NCI-H524 treated with DMSO at 0.1 percent for 48 hours (cell line): ENCODE measurements at places on chromosomes 12 and 14.

DNA sequence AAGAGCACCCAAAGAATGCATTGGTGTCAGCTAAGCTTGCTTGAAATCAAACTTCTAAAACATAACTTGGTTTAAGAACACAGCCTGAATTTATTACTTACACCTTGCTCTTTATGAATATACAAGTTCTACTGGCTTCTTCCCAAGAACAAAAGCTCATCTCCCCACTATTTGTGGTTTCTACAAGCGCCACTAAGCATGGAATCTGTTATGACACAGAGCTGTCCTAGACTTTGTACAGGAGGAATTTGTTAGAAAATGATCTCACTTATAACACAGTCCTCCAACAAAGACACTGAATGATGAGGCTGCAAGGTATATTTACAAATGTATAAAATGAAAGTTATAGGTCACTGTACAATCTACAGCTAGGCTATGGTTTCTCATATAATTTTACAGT lies 452.1 kb downstream of the BCAT1 start:
- DNase-seq = no peak

DNA sequence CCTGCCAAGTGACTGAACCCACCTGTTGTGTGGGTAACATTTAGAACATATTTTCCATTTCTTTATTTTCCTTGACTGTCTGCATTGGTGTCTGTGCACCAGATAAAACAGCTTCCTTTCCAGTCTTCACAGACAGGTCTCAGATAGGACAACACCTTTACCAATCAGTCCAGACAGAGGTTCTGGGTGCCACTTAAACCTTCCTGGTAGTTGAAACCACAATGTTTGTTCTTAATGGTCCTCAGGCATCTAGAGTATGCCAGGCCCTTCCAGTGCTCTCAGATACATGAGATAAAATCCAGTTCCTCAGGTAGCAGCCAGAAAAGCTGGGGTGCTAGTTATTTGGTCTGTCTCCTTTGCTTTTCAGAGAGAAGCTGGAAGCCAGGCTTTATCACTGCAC lies 7.0 kb upstream of the CLEC2D start:
- no peak for DNase-seq

GRCh38 chr14:42428996-42429395 lies 822.3 kb downstream of the LRFN5 start:
- DNase-seq = no peak

GRCh38 chr12:132363661-132364347 lies 34.4 kb upstream of the GALNT9 start:
- DNase-seq = no peak

DNA sequence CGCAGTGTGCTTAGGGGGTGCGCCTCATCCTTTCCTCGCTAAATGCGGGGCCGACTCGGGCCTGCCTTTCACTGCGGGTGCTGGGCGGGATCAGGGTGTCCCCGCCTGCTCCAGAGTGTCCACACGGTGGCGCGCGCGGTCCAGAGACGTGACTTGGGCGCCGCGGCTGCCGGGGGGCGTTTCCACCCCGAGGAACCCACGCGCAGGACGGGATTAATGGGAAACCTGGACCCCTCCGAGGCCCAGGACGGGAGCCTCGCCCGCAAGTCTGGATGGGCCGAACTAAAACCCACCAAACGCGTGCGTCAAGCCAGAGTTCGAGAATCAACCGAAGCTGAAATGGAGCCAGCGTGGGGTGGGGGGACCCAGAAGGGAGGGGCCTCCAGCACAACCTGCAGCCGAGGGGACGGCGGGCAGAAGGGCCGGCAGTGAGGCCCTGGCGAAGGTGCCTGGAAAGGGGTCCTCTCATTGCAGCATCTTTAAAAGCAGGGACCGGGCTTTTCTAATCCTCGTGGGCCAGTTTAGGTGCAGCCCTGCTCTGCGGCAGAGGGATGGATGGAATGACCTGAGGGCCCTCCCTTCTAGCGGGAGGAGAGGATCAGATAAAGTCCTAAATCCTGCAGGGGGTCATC lies 93.3 kb downstream of the NINJ2 start:
- DNase-seq = no peak

GRCh38 chr14:54918427-54918826 lies 15.8 kb upstream of the GCH1 start:
- no peak for DNase-seq

- peak; percentile 89 for DNase-seq
These were observed 13.1 kb upstream of the CCDC85C start for GRCh38 chr14:99616832-99617800.

DNA sequence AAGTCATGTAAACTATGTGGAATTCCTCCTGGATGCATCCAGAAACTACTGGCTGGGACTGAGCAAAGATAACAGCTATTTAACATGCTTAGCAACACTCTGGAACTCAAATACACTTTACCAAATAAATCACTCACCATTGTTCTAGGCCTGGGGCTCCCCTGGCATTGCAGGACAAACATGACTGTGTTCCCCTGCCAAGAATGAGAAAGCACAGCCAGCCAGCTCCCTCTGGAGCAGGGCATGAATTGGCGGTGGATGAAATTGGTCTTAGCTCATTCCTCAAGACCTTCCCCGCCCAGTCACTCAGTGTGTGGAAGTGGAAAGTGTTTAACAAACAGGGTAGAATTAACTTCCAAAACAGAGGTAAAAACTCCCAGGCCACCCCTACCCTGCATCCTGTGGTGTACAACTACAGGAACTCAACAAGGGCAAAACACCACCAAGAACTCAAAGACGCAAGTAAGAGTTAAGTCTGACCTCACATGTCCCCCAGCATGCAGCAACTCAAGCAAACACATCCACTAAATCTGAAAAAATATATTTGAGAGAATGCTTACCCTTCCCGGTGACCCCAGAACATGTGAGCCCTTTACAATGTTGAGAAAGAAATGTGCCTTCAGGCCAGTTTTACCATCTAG lies 58.4 kb upstream of the BDKRB2 start:
- no peak for DNase-seq

GRCh38 chr12:75404231-75404630 lies 13.3 kb downstream of the GLIPR1L2 start:
- no peak for DNase-seq

GRCh38 chr14:29062976-29063375 lies 296.4 kb downstream of the FOXG1 start:
- no peak for DNase-seq

DNA sequence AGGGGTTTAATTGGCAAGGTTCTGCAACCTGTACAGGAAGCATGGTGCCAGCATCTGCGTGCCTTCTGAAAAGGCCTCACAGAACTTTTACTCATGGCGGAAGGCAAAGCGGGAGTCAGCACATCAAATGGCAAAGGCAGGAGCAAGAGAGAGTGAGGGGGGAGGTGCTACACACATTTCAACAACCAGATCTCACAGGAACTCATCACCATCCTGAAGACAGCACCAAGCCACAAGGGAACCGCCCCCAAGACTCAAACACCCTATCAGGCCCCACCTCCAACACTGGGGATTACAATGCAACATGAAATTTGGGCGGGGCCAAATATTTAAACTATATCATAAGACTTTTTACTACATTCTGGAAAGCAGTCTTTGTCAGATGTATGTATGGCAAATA lies 38.0 kb upstream of the FKBP4 start:
- no peak for DNase-seq

- no peak for DNase-seq
These were observed 509.6 kb upstream of the USP15 start for GRCh38 chr12:61750604-61751003.

- DNase-seq = peak; percentile 82
These were observed 21.3 kb upstream of the CD27 start for GRCh38 chr12:6423267-6424007.

DNA sequence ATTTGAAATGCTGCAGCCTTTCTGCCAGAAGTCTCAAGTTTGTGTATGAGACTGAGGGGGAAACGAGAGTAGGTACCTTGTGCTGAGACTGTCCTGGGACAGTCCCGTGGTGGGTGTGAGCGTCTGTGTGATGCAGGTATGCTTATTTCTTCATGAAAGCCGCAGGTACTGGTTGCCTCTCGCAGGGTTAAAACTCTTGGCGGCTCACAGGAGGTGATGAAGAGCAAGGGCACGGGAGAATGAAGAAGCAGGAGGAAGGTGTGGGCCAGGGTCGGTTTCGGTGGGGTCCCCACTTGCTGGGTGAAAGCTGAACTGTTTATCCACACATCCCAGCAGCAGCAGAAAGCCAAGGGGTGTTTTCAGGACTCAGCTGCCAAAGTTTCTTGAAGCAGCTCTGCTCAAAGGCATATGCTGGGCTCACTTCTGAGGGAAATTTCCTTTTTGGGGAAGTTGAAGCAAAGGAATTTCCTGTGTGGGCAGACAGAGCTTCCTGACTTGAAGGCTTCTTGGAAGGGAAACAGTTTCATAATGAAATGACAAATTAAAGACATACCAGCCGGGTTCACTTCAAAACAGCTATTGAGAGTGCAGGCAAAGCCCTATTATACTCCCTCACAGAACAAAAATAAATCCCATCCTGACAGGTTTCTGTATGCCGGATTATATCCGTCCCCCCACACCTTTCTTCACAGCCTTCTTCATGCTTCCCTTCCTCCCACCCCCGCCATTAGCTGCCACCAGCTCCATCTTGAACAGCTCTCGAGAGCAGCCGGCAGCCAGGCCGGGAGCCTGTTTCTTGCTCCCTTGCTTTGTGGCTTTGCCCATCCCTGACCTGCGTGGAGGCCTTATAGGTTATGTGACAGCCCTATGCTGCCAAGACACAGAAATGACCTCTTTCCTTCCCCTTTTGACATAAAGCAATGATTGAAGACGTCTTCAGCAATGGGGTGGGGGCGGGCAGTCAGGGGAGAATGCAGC lies 116.6 kb downstream of the ETV6 start:
- no peak for DNase-seq

- no peak for DNase-seq
These were observed 122.8 kb downstream of the TTC7B start for GRCh38 chr14:90693413-90693812.

- no peak for DNase-seq
These were observed 64.3 kb upstream of the DIO3 start for GRCh38 chr14:101496776-101497683.

GRCh38 chr12:92827836-92828431 lies 101.2 kb downstream of the EEA1 start:
- no peak for DNase-seq

DNA sequence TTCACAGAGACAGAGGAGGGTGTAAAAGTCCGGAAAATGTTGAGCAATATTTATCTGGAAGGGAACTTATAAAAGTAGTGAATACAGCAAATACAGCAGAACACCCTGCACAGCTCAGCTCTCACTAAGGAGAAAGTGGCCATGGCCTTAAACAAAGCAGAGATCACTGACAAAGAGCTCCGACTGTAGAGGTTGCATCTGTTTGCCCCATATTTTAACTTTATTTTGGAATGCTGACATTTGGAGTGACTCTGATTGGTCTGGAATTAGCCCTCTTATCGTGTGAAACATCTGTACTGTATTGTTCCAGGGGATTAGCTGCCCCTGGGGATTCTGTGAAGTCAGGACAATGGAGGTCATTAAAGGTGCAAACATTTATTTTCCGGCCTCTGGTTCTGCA lies 1275.7 kb upstream of the FLRT2 start:
- peak; percentile 95 for DNase-seq

DNA sequence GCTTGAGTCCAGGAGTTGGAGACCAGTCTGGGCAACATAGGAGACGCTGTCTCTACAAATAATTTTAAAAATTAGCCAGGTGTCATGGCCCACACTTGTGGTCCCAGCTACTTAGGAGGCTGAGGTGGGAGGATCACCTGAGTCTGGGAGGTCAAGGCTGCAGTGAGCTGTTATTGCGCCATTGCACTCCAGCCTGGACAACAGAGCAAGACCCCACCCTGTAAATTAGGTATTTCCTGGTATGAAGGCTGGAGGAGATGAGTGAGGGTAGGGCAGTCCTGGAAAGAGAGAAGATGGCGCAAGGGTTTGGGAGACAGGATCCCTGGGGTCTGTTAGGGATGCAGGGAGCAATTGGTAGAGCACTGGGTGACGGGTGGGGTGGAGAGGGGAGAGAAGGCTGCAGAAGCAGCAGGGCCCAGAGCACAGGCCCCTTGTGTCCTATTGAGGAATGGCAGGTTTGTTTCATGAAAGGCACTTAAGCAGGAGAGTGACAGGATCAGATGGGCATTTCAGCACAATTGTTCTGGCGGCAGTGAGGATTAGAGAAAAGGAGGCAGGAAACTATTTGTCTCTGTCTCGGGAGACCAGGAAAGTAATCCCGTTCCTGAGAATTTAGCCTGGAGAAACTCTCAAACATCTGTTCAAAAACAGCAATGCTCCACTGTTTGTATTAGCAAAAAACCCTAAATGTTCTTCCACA lies 47.2 kb upstream of the KTN1 start:
- DNase-seq = peak; percentile 91

GRCh38 chr12:109098651-109099050 lies 1.3 kb downstream of the UNG start:
- no peak for DNase-seq

DNA sequence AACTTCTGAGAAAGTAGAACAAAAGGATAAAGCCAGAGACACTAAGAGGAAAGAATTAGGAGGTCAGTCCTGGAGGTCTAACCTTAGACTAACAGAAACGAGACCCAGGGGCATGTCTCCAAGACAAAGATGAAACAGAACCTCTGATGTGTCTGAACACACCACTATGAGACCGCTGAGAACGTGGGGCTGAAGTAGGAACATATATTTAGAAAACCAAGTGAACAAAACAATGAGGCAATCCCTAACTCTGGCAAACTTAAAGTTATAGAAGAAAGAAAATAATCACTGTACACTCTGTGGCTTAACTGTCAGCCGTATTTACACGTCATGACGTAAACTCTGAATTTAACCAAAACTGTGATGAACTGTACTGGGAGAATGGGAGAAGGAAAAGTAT lies 17.9 kb downstream of the KCTD10 start:
- DNase-seq = no peak

GRCh38 chr12:50845021-50845647 lies 2.4 kb downstream of the TMPRSS12 start:
- no peak for DNase-seq

DNA sequence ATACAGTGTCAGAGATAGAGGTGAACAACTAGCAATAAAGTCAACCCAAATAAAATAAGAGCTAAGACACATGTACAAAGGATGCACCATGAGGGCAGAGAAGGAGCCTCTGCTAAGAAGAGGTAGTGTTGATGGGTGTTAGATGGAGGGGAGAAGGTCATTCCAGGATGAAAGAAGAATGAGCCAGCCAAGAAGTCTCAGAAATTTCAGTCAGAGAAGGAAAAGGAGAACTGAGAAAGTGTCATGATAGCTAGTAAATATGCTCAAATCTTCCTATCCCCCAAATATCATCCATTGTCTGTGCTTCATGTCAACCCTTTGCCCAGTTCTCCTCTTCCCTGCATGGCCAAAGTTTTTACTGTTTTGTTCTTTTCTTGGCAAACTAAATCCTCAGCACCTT lies 225.2 kb upstream of the BTG1 start:
- DNase-seq = no peak

- no peak for DNase-seq
These were observed 88.8 kb downstream of the DICER1 start for GRCh38 chr14:95068521-95068920.

DNA sequence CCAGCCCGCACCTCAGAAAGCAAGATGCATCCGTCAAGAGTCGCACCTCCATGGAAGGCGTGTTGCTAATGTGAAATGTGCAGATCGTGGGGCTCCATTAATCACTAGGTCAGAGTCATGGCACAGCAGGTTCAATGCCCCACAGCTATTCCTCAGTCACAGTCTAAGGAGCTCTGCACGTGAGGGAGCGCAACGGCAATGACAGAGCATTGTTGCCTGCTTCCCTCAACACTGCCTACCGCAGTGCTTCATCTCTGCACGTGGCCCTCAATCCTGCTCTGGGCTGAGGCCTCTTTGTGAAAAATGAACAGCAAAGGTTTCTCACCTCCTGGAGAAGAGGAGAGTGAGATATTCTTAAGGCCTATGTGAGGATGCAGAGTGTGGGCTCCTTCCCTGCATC lies 995.2 kb upstream of the TMEM132C start:
- DNase-seq = no peak

- no peak for DNase-seq
These were observed 49.8 kb downstream of the CCDC85C start for GRCh38 chr14:99554184-99554583.
